Right lung (tissue), 10 donors: ENCODE measurements at places on chromosomes 12 and 14. TPM values are rescaled to one million over a fixed set of nuclear protein-coding genes. Genes with fewer than 3 reads are reported as not detected.

DNA sequence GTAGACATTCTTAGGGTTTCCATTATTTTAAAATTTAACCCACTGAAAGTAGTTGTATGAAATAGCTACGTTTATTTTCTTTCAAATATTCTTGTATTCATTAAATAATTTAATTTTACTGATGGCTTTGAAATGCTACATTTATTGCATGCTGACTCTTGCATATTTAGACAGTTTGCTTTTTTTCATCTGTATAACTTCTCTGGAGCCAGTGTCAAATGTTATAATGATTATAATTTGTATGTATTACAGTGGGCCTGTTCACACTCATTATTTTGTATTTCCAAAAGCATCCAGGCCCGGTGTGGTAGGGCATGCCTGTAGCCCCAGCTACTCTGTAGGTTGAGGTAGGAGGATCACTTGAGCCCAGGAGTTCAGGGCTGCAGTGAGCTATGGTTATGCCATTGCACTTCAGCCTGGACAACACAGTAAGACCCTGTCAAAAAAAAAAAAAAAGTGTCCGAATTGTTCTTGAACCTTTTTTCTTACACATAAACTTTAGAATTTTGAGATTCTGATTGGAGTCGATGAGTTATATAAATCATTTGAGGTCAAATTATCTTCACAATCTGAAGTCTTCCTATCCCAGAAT is 905 bp downstream of the ZNF84 start:
- DNase-seq, result no peak

DNA sequence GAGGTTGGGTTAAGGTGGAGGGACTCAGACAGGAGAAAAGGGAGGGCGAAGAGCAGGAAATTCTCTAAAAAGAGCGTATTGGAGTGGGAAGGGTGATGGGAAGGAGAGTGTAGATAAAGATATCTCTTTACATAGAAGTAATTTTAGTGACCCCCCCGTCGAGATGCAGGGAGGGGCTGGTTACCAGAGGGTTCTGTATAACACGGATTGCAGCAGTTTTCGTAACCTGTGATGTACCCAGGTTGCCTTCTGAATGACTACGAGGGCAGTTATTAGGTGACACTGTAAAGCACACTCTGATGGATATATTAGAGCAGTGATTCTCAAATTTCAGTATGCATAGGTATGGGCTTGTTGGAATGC is 443 bp downstream of the DNAL1 start:
- no peak for DNase-seq

GRCh38 chr12:49892732-49893317 is 10.9 kb downstream of the FAIM2 start:
- no peak for DNase-seq

- no peak for DNase-seq
Observed at GRCh38 chr14:82488473-82488872, 954.8 kb upstream of the SEL1L start.

GRCh38 chr12:114868995-114869834 is 185.2 kb upstream of the TBX3 start:
- DNase-seq, result no peak

DNA sequence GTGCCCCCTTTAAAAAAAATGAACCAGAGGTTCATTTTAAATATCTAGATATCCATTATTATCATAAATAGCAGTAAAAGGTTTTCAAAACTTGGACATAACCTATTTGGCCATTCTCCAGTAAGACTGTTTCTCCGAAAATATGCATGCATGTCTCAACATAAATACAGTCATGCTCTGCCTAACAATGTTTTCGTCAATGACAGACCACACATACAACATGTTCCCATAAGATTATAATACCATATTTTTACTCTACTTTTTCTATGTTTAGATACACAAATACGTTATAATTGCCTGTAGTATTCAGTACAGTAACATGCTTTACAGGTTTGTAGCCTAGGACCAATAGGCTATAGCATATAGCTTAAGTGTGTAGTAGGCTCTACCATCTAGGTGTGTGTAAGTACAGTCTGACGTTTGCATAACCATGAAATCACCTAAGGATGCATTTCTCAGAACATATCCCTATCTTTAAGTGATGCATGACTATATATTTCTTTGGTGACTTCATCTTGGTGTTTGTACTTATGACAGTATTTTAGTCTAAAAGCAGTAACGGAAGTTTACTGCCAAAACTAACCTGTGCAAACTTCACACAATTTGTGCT is 3.2 kb downstream of the TMEM19 start:
- DNase-seq, result no peak

- no peak for DNase-seq
Observed at GRCh38 chr12:75744607-75745256, 233.3 kb upstream of the KRR1 start.

DNA sequence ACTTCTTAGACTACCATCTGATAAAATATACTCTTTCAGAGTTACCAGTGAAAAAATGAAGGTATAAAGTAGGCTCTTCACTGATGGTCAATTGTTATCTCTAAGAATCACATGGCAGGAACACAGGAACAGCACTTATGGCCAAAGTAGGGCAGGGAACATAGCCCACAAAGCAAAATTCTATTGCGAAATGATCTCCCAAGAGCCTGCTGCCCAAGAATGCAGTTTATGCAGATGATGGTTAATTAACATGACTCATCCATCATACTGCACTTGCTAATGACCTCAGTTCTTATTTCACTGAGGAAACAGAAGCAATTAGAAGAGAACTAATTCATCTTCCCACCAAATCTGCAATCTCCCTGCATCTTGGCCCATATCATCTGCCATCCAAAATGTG is 133.8 kb downstream of the SLC2A13 start:
- DNase-seq, result no peak

- DNase-seq, result no peak
Observed at GRCh38 chr12:106358396-106359241, 1.1 kb downstream of the POLR3B start.

The GPD1 gene
- polyA plus RNA-seq, result 0.48 TPM

The PLEKHD1 gene
- polyA plus RNA-seq, result 0.23 TPM

The TMEM119 gene
- polyA plus RNA-seq, result 55.5 TPM

The PELI2 gene
- polyA plus RNA-seq, result 10.7 TPM

The CLEC4C gene
- 0.18 TPM for polyA plus RNA-seq

The ITGA7 gene
- 27.5 TPM for polyA plus RNA-seq
